HFFc6 (cell line): ENCODE measurements at places on chromosomes 1 and 21. TPM values are rescaled to one million over a fixed set of nuclear protein-coding genes. Genes with fewer than 3 reads are reported as not detected.

GRCh38 chr1:38371505-38371844 lies 324.9 kb upstream of the POU3F1 start:
- no peak for DNase-seq

- no peak for DNase-seq
Observed at GRCh38 chr1:44496541-44497171, 91.6 kb downstream of the RNF220 start.

- no peak for DNase-seq
Observed at GRCh38 chr1:15286452-15286851, 39.4 kb downstream of the FHAD1 start.

- no peak for DNase-seq
Observed at GRCh38 chr1:200966934-200967333, 56.6 kb downstream of the KIF21B start.

DNA sequence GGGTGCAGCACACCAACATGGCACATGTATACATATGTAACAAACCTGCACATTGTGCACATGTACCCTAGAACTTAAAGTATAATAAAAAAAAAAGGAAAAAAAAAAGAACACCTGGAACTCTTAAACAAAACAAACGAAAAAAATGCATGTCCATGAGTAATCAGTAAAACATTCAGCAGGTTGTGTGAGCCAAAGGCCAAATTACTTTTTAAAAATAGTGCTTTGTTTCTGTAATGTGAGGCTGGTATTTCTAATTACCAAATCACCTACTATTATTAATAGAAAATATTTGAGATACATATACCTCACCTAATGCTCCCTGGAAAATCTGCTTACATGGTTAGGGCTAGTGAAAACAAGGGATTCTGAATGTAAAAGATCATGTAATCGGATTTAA lies 294.4 kb upstream of the NR5A2 start:
- no peak for DNase-seq

DNA sequence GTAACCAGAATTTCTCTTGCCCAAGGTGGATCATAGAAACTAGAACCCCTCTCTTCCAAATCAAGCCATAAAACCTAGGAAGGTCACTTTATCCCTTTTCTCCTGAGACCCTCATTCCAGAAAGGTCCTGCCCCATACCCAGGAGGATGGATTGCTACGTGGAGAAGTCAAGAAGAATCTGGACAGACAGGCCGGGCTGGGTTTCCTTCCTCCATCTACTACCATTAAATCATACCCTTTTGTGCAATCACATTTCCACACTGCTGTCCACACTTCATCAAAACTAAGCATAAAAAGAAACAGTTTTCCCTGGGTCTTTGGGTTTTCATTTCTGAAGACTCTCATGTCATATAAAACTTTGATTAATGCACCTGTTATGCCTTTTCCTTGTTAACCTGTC lies 65.4 kb downstream of the C21orf91 start:
- DNase-seq: no peak

DNA sequence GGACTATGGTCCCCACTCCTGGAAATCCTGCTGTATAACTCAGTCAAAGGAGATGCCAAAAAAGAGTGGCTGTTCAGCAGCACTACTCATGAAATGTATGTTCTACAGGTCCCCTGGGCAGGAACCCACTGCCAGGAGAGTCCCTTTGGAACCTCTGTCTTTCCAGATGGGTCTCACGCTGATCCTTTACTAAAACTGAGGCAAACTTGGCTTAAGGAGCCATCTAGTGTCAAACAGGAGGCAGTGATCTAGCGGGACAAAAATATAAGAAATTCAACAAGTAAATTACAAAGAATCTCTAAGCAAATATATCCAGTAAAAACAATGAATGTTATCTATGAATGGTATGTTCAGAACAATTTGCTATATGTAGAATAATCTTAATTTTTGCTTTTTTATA lies 80.5 kb upstream of the PRMT6 start:
- DNase-seq: no peak

- no peak for DNase-seq
Observed at GRCh38 chr1:159187033-159187432, 15.6 kb downstream of the CADM3 start.

DNA sequence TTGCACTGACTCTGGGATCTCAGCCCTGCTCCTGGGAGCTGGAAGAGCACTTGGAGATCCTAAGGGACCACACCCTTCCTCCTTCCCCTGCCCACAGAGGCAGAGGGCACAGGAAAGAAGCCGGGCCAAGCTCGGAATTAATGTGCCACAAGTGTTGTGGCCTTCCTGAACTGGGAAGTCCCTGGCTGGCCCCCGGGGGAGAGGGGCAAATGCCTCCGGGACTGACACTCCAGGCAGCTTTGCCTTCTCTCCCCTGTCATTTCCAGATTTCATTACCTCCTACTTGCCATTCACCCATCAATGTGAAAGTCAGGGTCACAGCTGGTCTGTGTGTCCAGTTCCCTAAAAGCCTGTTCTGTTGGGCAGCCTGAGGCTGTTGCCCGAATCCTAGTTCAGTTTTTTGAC lies 21.7 kb downstream of the SESN2 start:
- no peak for DNase-seq

GRCh38 chr1:161719325-161719611 lies 2.1 kb upstream of the FCRLB start:
- DNase-seq: no peak

DNA sequence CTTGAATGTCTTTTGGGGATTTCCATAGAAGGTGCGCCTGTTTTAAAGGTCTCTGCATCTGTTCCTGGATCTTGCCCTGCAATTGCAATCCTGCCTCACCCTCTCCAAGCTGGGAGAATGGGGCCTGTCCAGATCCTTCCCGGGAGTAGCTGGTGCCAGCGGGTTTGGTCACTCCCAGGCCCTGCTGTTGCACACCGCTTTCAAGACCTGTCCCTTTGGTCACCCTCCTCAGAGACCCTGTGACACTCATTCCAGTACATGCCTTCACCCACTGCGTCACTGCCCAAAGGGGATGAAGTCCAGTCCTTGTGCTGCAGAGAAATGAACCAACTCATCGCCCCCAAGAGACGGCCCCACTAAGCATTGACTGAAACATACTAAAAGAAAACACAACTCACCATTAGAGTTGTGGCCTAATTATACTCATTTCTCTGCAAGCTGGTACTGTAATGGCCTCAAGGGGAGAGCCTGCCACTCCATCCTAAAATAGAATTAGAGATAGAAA lies 1.9 kb upstream of the IRF2BP2 start:
- DNase-seq: no peak

- DNase-seq: peak; percentile 43
Observed at GRCh38 chr1:182446033-182446669, 3.8 kb upstream of the RGSL1 start.

DNA sequence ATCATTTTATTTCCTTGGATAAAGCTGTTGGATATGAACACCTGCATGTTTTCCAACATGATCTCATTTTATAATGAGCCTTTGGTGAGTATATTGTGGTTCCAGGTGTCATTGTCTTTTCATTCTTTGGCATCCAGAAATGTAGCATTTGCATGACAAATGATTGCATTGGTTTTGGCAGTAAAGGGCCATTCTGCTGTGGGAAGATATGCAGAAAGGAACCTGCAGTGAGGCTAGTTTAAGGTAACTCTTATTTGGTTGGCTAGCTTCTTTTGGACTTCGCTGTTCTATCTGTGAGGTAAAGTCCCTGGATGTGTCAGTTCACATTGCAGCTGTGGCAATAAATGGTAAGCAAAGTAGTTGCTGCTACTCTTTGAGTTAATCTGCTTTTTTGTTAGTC lies 343.0 kb downstream of the AMY1C start:
- no peak for DNase-seq

DNA sequence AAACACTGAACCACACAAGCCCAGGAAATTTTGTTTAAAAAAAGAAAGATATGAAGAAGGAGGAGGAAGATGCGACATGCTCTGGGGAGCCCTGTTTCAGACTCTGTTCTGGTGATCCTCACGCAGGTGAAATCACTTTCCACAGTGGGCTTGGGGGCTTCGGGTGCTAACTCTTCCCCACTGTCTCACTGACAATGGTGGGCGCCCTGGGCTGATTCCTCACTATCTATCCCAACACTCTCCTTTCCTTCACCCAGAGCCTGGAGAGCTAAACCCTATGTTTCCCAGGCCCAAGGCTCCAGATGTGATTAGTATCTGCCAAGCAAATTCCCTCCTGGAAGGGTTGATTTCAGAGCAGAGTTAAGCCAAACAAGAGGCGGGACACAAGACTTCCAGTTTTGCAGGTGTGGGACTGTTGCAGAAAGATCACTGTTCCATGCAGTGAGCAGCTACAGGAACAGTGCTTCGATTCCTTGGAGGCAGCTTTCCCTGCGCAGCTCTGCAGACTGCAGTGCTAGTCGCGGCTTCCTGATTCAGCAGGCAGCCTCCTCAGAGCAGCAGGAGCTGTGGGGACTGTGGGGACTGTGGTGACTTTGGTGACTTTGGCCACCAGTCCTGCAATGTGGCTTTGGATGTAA lies 168.3 kb downstream of the RHOU start:
- DNase-seq: no peak

DNA sequence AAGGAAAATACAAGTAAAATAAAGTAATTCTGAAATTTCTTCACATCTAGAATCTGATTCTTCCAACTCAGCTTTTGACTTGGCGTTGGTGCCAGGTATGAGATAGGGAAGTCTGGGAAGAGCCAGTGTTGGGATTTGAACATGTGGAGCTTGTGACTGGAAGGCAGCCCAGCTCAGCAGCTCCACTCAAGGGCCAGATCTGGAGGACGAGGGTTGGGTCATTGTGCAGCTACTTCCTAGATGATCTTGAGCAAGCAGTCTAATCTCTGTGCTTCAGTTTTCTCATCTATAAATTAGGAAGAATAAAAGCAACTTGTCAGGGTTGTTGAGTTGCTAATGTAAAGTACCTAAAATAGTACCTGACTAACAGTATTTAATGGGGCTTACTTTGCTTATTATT lies 5.0 kb downstream of the ADARB1 start:
- no peak for DNase-seq

- no peak for DNase-seq
Observed at GRCh38 chr1:219422811-219423598, 189.9 kb downstream of the ZC3H11B start.

DNA sequence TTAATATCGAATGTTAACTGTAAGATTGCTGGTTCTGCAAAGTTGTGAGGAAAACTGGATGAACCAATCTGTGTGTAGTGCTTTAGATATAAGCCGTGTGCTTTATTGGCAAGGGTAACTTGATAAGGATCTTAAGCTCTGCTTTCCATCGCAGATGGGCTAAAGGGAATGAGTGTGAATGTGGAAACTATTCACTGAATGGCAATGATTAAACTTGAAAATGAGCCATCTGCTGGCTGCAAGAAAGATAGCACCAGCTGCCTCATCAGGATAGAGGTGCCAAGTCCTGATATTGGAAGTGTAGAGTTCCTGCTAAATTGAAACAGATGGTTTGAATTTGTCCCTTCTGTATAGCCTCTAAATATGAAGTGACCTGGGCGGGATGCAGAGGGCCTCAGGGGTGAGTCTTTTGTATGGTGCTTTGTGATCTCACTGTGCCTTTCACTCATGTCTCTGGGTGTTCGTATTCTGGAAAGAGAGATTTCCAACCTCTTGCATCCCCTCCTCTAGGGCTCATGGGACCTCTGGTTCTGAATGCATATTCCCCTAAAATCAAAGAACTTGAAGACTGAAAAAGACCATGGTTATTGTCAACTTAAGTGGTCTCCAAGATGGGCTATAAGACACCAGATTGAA lies 9.2 kb downstream of the FCRL3 start:
- DNase-seq: peak; percentile 45

DNA sequence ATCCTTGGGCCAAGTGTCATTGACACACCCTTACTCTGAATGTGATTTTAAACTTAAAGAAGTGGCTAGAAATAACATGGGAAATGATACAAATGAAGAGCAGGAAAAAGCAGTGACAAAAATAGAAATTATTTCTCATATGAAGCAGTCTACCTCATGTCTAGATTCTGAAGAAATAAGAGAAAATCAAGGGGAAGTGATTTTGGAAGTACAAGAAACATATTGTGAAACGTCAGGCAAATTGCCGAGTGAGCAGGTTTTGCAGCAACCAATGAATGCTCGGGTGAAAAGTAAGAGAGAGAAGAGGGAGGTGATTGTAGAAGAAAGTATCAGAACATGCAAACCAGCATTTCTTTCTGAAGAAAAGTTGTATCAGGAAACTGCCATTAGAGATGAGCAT lies 130.7 kb downstream of the MACF1 start:
- no peak for DNase-seq

GRCh38 chr1:16975211-16975610 lies 5.2 kb downstream of the MFAP2 start:
- no peak for DNase-seq

DNA sequence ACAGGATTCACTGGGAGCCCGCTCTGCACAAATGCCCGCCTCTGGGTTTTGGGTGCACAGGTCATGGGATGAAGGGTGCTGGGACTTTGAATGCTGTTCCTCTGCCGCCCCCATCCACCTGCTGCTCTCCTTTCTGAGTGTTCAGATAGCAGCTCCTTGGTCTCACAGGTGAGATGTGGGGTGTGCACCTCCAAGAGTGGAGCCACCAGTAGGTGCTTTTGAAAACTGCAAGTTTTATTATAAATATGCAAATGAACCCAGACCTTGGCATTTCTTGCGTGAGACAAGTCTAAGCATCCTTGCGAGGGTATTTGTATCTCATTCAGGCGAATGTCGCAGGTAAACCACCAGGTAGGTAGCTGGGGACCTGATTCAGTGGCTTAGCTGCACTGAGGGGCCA lies 30.2 kb downstream of the OBSCN start:
- no peak for DNase-seq

GRCh38 chr1:4468386-4468785 lies 186.0 kb upstream of the AJAP1 start:
- DNase-seq: no peak

DNA sequence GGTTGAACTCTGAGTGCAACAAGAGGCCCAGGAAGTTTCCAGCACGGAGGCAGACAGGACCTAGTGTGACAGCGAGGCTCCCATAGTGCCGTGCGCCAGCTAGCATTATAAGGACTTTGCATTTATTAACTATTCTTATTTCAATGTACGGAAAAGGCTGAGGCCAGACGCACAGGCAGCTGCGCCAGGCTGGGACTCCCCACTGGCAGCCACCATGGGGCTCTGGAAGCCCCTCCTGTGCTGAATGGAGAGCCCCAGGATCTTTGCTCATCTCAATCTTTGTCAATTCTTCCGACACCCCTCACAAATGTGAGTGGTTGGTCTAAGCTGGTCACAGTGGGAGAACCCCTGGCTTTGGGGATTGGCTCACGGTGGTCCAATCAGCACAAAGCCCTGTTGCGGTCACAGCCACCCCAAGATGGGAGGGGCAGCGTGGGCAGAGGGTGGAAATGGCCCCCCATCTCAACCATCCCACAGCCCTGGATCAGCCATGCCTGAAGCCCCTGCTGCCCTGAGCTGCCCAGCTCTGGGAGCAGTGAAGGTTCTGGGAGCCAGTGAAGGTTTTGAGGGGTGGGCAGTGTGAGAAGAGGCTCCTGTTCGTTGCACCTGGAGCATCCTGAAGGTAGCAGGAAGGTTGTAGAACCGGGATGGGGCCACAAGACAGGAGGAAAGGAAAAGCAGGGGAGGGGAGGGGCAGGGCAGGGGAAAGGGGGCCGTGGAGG lies 59.5 kb upstream of the ADARB1 start:
- no peak for DNase-seq

The OR6K3 gene
- total RNA-seq: not detected in 3 replicates

The LCE1D gene
- total RNA-seq: not detected in 3 replicates

The C1orf87 gene
- total RNA-seq: not detected in 3 replicates

The CHI3L2 gene
- total RNA-seq: 0.57 TPM in 1 of 2 replicates, not detected in the other

The OR14K1 gene
- total RNA-seq: not detected in 3 replicates

The BNIPL gene
- 0.12 to 0.26 TPM in 2 of 3 replicates, not detected in the other for total RNA-seq

The NCMAP gene
- total RNA-seq: not detected in 3 replicates

The MYOM3 gene
- 0.03 to 0.05 TPM in 2 of 3 replicates, not detected in the other for total RNA-seq

The LAX1 gene
- total RNA-seq: not detected in 3 replicates

The CD1E gene
- not detected in 3 replicates for total RNA-seq

The AVPR1B gene
- total RNA-seq: not detected in 3 replicates

The MASP2 gene
- not detected in 3 replicates for total RNA-seq
